ENCODE measurements at places on chromosomes 3 and 15. TPM values are rescaled to one million over a fixed set of nuclear protein-coding genes. Genes with fewer than 3 reads are reported as not detected.

The GOLGA6L4 gene
- 1.2 TPM for total RNA-seq

The PGBD4 gene
- 2.1 TPM for total RNA-seq

The CLDN16 gene
- 1.3 TPM for total RNA-seq

The ADPGK gene
- total RNA-seq, result 39.7 TPM

The SEMA3F gene
- total RNA-seq, result 129 TPM

The SERPINI2 gene
- not detected for total RNA-seq

The AGBL1 gene
- total RNA-seq, result not detected

The SEC22A gene
- total RNA-seq, result 23.2 TPM

The RAD18 gene
- 11.5 TPM for total RNA-seq

The CCR3 gene
- 0.19 TPM for total RNA-seq

The MAPKAPK3 gene
- total RNA-seq, result 114 TPM

The ECE2 gene
- total RNA-seq, result 0.33 TPM

The BCHE gene
- total RNA-seq, result not detected

The WNT7A gene
- total RNA-seq, result 19.9 TPM

The COX5A gene
- 209 TPM for total RNA-seq

The ATP8B4 gene
- 2.2 TPM for total RNA-seq

The CBLB gene
- total RNA-seq, result 39.3 TPM

The SCAMP5 gene
- 1.1 TPM for total RNA-seq

The ZKSCAN7 gene
- 4.2 TPM for total RNA-seq

The PLCD1 gene
- total RNA-seq, result 75.8 TPM

The TUBGCP5 gene
- total RNA-seq, result 17.0 TPM

The TIMMDC1 gene
- total RNA-seq, result 154 TPM

The TF gene
- 0.24 TPM for total RNA-seq

The CLSTN2 gene
- total RNA-seq, result 0.16 TPM

The TMC3 gene
- total RNA-seq, result not detected

The EBLN2 gene
- total RNA-seq, result 4.5 TPM

The NMD3 gene
- 82.2 TPM for total RNA-seq

The UROC1 gene
- not detected for total RNA-seq

The GHRL gene
- not detected for total RNA-seq

The DUOXA2 gene
- total RNA-seq, result not detected

The MUC13 gene
- total RNA-seq, result not detected

The IQSEC1 gene
- total RNA-seq, result 32.8 TPM

The GADL1 gene
- not detected for total RNA-seq

The PDZRN3 gene
- total RNA-seq, result 14.3 TPM

The GPR62 gene
- not detected for total RNA-seq

The PTPN23 gene
- total RNA-seq, result 31.3 TPM

The ACSBG1 gene
- not detected for total RNA-seq

The CHRNA7 gene
- 0.50 TPM for total RNA-seq

The ADAMTS9 gene
- total RNA-seq, result 2.7 TPM

The IQCB1 gene
- 21.1 TPM for total RNA-seq

The ZNF80 gene
- total RNA-seq, result not detected

The NME9 gene
- total RNA-seq, result not detected

The MTMR10 gene
- 17.9 TPM for total RNA-seq

The C3orf20 gene
- total RNA-seq, result 0.12 TPM

The GOLGA8G gene
- not detected for total RNA-seq

The LMOD3 gene
- total RNA-seq, result not detected

Measured in mammary epithelial cell (primary cell).